Naive B cell (primary cell): ENCODE measurements at places on chromosomes 11 and 22. TPM values are rescaled to one million over a fixed set of nuclear protein-coding genes. Genes with fewer than 3 reads are reported as not detected.

C11orf97 gene
- not detected for polyA plus RNA-seq

TRPM5 gene
- polyA plus RNA-seq = not detected

FBLN1 gene
- not detected for polyA plus RNA-seq

P2RY6 gene
- not detected for polyA plus RNA-seq

CEP126 gene
- 0.09 TPM for polyA plus RNA-seq

LMNTD2 gene
- polyA plus RNA-seq = 4.3 TPM

DEUP1 gene
- not detected for polyA plus RNA-seq

PPM1F gene
- polyA plus RNA-seq = 7.2 TPM

DNA sequence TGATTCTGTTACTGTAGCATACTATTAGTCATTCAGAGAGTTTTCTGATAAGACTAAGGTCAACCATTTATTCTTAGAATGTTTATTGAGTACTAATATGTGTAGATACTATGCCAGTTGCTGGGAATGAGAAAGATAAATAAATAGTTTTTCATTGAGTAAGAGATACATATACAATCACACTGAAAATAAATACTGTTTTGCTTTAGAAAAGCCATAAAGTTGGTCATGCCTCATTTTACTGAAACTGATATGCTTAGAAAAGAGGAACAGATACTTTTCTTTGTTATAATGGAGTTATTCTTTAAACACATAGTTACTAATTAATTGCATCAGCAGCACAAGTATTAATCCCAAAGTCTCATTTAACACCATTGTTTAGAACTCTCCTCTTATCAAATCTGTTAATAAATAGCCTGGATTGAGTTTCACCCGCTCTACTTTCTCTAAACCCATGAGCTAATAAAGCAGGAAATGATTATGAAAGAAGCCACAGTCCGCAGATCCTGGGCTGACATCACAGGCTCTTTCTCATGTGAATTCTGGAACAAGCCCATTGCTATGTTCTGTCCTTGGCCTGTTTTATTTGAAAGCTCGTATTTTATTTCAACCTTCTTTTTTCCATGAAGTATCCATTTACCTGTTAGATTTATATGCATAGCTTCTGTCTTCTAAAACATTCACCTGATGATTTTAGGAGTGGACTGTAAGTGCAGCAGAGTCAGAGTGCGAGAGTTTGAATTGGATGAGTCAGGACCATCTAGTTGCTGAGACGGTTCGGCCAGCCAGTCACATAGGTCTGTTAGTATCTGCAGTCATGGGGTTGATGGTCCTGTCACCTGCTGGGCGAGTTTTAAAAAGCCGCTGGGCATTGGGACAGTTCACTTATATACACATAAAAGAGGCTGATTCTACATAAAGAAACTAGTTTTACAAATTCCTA, 35.5 kb downstream of the PIWIL4 start:
- peak overlapping the region; percentile 3 for H3K4me3 ChIP-seq
- H3K27ac ChIP-seq = peak overlapping the region; percentile 3
- H3K36me3 ChIP-seq = peaks cover 14% of the 10 kb centered on the region
- H3K4me1 ChIP-seq = peaks cover 6% of the 10 kb centered on the region

DNA sequence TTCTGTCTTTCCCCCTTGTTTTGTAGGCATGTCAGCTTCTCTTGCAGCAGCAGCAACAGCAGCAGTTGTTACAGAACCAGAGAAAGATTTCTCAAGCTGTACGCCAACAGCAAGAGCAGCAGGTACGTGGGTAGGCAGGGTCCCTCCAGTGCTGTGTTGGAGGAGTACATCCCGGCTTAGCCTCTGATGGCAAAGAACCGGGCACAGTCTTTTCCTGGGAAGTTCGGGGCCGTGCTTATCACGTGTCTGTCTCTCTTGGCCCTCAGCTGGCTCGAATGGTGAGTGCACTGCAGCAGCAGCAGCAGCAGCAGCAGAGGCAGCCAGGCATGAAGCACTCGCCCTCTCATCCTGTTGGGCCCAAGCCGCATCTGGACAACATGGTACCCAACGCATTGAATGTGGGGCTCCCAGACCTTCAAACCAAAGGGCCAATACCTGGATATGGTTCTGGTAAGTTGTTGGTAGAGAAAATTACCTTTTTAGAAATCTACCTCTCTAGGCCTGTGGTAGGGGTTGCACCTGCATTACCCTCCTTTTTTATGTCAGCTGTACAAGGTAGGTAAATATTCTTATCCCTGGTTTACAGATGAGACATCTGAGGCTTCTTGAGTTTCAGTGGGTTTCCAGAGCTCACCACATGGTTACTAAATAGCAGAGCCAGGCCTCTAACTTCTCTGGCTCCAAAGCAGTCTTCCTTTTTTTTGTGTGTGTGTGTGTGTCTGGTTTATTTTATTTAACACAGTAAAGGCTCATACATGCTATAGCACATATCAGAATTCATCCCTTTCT, 45.2 kb upstream of the ADSL start:
- peaks cover 8% of the 10 kb centered on the region for H3K36me3 ChIP-seq
- no peaks in the 10 kb centered on the region for H3K4me1 ChIP-seq
- no peak overlapping the region for H3K4me3 ChIP-seq

GRCh38 chr11:78808923-78809322, 234.3 kb upstream of the NARS2 start:
- DNase-seq = no peak
- H3K27ac ChIP-seq = no peak overlapping the region
- H3K36me3 ChIP-seq = no peaks in the 10 kb centered on the region
- H3K4me3 ChIP-seq = no peak overlapping the region
- no peaks in the 10 kb centered on the region for H3K4me1 ChIP-seq

GRCh38 chr11:6979365-6979764, 40.8 kb downstream of the ZNF214 start:
- no peaks in the 10 kb centered on the region for H3K27me3 ChIP-seq
- no peaks in the 10 kb centered on the region for H3K36me3 ChIP-seq
- no peak overlapping the region for H3K27ac ChIP-seq
- no peaks in the 10 kb centered on the region for H3K4me1 ChIP-seq

GRCh38 chr22:49087716-49088601, 739.7 kb downstream of the BRD1 start:
- H3K4me3 ChIP-seq = no peak overlapping the region
- H3K27me3 ChIP-seq = peaks cover 8% of the 10 kb centered on the region
- H3K27ac ChIP-seq = no peak overlapping the region
- H3K36me3 ChIP-seq = no peaks in the 10 kb centered on the region
- H3K4me1 ChIP-seq = no peaks in the 10 kb centered on the region

DNA sequence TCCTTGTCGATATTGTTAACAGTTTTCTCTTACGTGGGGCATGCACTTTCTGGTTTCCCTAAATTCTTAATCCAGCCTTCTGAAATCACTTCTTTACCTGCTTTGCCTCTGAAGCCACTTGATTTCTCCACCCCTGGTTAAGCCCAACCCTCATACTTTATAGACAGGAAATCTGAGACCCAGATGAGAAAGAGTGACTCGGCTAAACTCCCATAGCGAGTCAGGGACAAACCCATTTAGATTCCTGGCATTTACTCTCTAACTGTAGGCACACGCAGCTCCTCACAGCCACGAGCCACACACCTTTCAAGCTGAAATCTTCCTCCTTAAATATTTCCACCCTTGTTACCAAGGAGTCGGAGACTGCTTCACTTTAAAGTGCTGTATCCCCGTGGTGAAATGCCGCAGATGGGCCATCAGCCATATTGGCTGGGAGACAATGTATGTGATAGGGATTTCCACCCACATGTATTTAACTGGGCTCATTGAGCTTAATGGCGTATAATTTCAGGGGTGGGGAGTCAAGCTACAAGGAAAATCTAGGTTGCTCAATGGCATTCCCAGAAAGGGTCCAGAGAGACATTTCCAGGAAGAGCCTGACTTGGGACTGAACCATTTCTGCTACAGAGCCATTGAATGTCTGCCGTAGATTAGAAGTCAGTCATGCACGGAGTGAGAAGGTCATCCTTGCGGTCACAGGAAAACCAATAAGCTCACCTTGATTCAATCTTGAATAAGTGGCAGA, 49.9 kb upstream of the GRK3 start:
- DNase-seq = no peak
- no peak overlapping the region for H3K27ac ChIP-seq
- no peaks in the 10 kb centered on the region for H3K36me3 ChIP-seq
- no peak overlapping the region for H3K4me3 ChIP-seq
- no peaks in the 10 kb centered on the region for H3K27me3 ChIP-seq

- H3K4me3 ChIP-seq = no peak overlapping the region
- no peak overlapping the region for H3K27ac ChIP-seq
- no peaks in the 10 kb centered on the region for H3K27me3 ChIP-seq
- DNase-seq = no peak
- peaks cover 38% of the 10 kb centered on the region for H3K4me1 ChIP-seq
These were observed 40.3 kb upstream of the MPEG1 start for GRCh38 chr11:59253001-59253400.

- no peaks in the 10 kb centered on the region for H3K36me3 ChIP-seq
- no peaks in the 10 kb centered on the region for H3K27me3 ChIP-seq
- no peak overlapping the region for H3K27ac ChIP-seq
- DNase-seq = no peak
- no peak overlapping the region for H3K4me3 ChIP-seq
- H3K4me1 ChIP-seq = no peaks in the 10 kb centered on the region
These were observed 739.8 kb downstream of the OPCML start for GRCh38 chr11:132792341-132793140.

DNA sequence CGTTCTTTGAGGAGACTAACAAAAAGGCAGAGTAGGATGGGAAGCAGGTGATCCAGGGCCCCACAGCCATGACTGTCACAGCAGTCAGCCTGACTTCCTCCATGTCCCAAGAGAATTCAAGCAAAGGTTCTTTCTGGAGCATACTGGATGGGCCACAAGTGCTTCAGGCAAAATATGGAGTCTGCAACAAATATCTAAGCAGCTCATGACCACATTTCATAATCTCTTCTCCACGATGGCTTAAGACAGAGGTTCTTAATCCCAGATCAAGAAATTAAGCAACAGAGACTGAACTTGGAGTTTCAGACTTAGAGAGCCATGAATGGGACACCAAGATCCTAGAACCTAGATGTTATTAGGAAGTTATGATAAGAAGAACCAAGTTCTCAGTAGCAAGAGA, 31.6 kb downstream of the GUCY1A2 start:
- no peak overlapping the region for H3K27ac ChIP-seq
- H3K4me3 ChIP-seq = no peak overlapping the region
- H3K4me1 ChIP-seq = no peaks in the 10 kb centered on the region
- H3K27me3 ChIP-seq = no peaks in the 10 kb centered on the region
- no peaks in the 10 kb centered on the region for H3K36me3 ChIP-seq
- DNase-seq = no peak

DNA sequence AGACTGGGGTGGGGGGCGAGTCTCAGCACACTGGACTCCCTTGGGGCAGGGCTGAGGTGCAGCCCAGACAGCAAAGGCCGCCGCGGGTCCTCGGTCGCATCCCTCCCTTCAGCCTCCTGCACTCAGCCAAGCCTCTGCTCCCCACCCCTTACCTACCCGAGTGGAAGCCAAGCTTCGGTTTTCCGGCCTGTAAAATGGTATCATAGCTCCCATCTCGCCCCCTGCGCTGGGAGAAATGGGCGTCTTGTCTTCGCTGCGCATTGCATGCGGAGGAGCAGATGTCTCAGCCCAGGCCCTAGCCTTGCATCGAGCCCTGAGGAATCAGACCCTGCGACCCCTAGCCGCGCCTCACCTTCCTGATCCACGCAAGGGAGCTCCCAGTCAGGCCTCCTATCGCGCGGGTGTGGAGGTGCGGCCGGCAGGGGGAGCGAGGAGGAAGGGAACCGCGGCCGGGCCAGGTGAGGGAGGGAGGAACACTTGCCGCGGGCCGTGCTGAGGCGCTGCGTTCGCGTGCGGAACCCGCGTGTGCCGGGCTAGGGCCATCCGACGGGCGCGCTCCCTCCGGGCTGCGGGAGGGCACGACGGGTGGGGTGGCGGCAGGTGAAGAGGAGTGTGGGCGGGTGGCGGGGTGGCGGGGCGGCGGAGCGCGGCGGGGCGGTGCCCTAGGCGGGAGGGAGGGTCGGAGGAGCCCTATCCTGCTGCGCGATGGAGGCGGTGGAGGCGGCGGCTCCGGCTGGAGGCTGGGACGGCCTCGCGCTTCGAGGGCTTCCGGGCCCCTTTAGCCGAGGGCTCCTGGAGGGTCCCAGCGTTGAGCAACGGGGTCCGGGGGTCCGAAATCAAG, 4.1 kb upstream of the TBX1 start:
- peaks cover 38% of the 10 kb centered on the region for H3K27me3 ChIP-seq
- H3K36me3 ChIP-seq = peaks cover 8% of the 10 kb centered on the region
- peak overlapping the region; percentile 79 for H3K4me3 ChIP-seq
- H3K27ac ChIP-seq = no peak overlapping the region
- peak; percentile 44 for DNase-seq

GRCh38 chr11:118295815-118296454, 8.6 kb upstream of the CD3E start:
- H3K4me3 ChIP-seq = no peak overlapping the region
- no peak overlapping the region for H3K27ac ChIP-seq
- H3K36me3 ChIP-seq = no peaks in the 10 kb centered on the region
- H3K27me3 ChIP-seq = peaks cover 21% of the 10 kb centered on the region
- DNase-seq = no peak
